Stimulated activated CD4-positive, alpha-beta T cell treated with anti-CD3 and anti-CD28 coated beads, Interleukin-1b, Interleukin-23, amount 100 ng/mL, for 1 hour (primary cell): ENCODE measurements at places on chromosomes 7 and 10.

- DNase-seq, result no peak
Observed at GRCh38 chr7:112447406-112447805, 2.9 kb upstream of the IFRD1 start.

DNA sequence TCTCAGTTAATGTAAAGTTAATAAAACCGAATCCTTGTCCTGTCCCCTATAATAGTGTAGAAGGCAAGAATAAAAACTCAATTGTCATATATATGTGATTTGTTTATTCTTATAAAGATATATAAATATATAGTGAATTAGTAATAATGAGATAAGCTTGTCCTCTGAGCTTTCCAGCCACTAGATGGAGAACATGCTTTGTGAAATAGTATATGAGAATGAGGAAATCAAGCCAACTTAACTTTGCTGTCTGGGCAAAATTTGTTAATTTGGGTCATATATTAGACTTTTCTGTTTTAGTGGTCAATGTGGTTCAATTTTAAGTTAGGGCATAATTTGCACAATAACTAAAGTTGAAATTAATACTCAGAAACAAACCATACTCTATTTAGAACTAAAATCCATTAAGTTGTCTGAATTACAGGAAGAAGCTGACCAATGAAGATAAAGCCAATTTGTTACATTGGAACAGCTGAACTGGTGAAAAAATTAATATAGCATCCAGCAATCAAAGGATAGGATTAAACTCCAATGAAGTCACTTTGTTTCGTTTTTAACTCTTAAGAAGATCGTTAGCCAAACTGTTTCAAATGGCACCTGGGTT is 595.0 kb downstream of the ARL4A start:
- no peak for DNase-seq

GRCh38 chr7:45590679-45591057 is 16.5 kb downstream of the ADCY1 start:
- DNase-seq, result no peak

- DNase-seq, result no peak
Observed at GRCh38 chr10:49187950-49188761, at the start of gene TMEM273. Gene TMEM273 (minus strand): TSS chr10:49188391. CDS start chr10:49188336, 55 bp downstream.

GRCh38 chr10:117477961-117478670 is 64.4 kb upstream of the EMX2 start:
- DNase-seq, result no peak
